GM12892 (cell line): ENCODE measurements at places on chromosomes 4 and X.

- no peak for DNase-seq
Observed at GRCh38 chr4:38921151-38921550, 53.5 kb downstream of the FAM114A1 start.

DNA sequence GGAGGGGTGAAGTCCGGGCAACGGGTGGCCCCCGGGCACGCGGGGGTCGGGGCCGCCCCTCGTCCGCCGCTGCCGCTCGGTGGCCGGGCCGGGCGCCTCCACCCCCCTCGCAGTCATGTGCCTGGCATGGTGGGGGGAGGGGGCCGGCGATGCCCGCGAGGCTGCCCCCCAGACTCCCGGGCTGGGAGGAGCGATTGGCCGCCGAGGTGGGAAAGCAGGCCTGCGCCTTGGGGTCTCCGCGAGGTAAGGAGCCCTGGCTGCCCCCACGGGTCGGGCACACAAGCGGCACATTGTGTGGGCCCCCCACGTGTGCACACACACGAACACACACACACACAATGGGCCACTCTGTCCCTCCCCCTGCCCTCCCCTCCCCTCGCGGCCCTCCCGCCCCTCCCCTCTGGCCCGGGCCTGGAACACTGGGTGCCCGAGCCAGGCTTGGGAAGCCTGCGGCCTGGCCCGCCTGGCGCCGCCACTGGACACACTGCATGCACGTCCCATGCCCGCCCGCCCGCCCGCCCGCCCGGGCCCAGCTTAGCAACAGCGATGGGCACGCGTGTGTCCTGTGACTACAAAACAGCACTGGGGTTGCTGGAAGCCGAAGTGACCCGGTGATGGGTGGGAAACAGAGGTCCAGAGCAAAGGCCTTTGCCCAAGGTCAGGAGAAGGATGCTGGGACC lies 1.3 kb downstream of the SLC6A8 start:
- no peak for DNase-seq

DNA sequence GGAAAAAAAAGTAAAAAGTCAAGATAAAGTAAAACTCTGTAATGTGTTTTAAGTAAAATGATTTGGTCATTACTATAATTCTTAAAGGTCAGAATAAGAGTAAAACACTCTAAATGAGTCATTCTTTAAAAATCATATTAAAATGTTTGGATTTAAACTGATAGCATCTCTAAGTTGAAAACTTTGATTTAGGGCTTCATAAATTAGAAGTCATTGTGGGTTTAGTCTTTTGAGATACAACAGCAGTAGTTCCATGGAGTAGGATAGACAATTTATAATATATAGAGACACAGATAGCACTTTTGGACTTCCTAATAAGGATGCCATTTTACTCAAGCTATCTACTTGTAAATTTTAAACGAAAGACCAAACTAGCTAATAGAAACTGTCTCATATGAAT lies 77.1 kb upstream of the PABPC4L start:
- DNase-seq, result no peak

- no peak for DNase-seq
Observed at GRCh38 chr4:33924811-33925210, 2319.5 kb downstream of the ARAP2 start.

DNA sequence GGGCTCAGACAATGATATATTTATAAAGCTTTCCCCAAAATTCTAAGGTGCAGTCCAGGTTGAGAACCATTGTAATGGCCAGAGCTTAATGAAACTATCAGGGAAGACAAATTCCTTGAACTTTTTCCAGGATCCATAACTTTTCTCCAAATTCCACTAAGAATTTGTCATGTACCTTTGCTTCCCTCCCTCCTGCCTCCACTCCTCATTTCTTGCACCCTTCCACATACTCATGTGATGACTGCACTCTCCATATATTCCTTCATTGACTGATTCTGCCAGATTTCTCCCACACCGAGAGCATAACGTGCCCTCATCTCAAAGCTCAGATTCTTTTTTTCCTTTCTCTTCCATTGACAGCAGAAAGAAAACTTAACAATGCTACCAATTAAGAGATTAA lies 20.9 kb upstream of the AMELX start:
- DNase-seq, result no peak

- DNase-seq, result no peak
Observed at GRCh38 chr4:53599632-53600031, 8.3 kb upstream of the LNX1 start.

GRCh38 chrX:21374163-21374993 lies at the start of gene CNKSR2:
TSS of gene CNKSR2 (plus strand) at chrX:21374418. CDS start at chrX:21374898, 480 bp downstream.
- peak; percentile 32 for DNase-seq

DNA sequence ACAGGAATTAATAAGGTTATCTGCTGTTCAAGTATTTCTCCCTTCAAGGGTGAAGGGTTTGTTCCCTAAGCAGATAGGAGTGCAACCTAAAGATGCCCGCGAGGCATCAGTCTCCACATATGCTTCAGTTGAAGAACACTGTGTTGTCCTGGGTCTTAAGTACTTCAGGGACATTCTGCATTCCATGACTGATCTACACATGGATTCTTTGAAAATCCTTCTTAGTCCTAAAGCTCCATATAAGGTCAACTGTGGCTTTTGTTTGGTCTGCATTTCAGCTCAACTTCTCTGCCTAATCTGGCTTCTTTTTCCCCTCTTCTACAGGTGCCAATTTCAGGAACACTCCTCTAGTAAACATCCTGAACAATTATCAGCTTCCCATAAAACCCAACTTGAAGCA lies 21.8 kb upstream of the CTSO start:
- DNase-seq, result no peak

DNA sequence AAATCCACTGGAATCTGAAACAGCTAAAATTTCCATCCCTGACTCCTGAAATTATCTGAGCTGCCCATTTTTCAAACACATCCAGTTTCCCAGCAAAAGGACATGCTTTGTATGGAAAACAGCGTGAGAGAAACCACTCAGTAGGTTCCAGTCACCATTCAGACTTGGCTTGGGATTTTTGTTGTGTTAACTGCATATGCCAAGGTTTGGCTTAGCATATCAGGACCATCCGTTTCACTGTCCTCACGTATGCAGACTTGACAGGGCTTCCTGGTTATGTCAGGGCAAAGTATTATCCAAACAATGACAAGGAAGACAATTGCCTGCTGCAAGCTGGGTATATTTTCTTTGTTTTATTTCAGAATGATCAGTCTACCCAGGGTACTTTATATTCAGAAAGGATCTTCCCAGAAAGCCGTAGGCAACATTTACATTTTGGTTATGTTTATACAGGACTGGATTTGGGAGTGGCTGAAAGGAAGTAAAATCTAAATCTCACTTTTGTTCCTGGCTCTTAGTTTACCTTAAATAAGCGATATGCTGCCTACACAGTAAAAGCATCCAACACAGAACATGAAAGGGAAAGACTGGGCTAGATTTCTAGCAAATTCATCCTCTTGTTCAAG lies 41.3 kb upstream of the CCKAR start:
- no peak for DNase-seq
